ENCODE measurements at places on chromosomes 7 and 10.

- no peak for DNase-seq
Observed at GRCh38 chr7:107185716-107186115, 16.9 kb downstream of the HBP1 start.

- DNase-seq: no peak
Observed at GRCh38 chr7:142548978-142549377, 200.3 kb upstream of the PRSS1 start.

DNA sequence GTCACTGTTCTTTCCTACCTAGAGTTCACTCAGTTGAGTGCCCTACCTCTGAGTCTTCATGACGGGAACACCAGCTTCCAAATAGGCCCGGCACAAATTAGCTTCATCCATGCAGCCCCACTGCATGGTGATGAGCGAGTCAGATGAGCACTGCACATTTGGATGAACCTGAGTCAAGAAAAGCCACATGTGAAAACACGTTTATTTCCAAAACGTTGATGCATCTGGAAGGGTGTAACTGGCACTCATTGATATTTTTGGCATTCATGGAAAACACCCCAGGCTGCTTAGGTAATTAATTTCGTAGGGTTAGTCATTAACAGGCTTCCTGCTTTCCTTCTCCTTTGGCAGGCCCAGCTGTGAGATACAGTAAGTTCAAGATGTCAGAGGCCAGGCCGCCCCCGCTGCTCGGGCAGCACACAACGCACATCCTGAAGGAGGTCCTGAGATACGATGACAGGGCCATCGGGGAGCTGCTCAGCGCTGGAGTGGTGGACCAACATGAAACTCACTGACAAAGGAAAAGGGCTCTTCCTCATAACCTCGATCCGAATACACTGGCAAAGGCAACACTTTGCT is 725.2 kb downstream of the SUGCT start:
- DNase-seq: no peak

DNA sequence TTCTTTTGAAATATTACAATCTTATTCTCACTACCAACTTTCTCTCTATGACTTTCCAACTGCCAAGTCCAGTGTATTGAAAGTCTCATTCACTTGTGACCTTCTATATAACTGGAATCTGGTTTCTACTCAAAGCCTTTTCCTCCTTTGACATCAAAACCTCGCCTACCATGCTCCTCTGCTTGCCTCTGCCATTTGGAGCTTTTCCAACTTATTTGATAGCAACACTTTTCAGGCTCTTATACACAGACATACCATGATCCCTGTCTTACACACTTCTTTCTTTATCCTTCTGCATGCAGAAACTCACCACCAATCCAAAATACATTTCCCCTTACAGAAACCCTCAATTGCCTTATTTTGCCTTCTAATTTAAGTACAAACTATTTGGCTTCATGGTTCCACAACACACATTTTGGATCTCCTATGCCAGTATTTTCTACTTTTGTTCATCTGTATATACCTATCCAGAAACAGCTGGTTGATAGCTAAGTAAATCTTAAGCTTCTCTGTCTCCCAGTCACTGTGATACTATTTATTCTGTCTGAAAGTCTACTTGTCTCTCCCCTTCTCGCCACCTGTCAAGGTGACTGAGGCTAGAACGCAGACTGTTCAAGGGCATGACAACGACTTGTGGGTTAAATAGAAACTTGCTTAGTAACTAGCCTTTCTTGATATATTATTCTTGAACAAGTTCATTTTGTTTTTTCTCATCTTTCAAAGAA is 22.4 kb downstream of the GNG11 start:
- DNase-seq: no peak

- no peak for DNase-seq
Observed at GRCh38 chr10:92787557-92788152, 60.7 kb upstream of the EXOC6 start.

DNA sequence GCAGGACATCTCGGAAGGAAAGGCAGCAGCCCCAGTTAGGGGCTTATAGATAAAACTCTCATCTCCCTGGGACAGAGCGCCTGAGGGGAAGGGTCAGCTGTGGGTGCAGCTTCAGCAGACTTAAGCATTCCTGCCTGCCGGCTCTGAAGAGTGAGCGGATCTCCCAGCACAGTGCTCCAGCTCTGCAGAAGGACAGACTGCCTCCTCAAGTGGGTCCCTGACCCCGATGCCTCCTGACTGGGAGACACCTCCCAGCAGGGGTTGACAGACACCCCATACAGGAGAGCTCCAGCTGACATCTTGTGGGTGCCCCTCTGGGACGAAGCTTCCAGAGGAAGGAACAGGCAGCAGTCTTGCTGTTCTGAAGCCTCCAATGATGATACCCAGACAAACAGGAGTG is 117.1 kb upstream of the POT1 start:
- no peak for DNase-seq

- DNase-seq: no peak
Observed at GRCh38 chr7:25735674-25736242, 416.2 kb upstream of the NFE2L3 start.

DNA sequence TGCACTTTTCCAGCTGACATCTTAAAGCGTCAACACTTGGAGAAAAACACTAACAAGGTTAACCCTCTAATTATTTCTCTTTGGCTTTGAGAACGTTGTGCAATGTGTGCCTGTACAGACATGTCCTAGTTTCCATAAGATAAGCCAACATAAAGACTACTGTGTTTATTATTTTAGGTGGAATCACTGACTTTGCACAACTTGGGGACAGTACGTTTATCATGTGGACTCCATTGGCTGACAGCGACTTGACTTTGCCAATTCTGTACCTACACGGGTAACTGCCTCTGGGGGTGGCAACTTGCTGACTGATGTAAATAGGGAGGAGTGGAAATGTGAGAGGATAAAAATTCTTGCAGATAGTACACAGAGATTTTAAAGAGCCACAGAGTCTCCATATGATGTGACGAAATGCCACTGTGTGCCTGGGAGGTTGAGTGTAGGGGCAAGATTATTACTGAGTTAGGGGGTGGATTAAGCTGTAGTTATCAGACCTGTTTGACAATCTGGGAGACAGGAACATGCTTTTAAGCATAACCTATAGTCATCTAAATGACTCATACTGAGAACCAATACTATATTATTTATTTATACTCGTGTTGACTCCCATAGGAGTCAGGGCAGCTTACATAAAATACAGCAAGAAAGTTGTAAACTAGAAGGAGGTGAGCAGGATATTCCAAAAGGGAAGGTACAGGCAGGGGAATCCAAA is 21.0 kb downstream of the SLC13A4 start:
- no peak for DNase-seq

GRCh38 chr10:11143242-11143641 is 125.6 kb downstream of the CELF2 start:
- no peak for DNase-seq

GRCh38 chr10:124338276-124338925 is 80.3 kb downstream of the OAT start:
- no peak for DNase-seq

DNA sequence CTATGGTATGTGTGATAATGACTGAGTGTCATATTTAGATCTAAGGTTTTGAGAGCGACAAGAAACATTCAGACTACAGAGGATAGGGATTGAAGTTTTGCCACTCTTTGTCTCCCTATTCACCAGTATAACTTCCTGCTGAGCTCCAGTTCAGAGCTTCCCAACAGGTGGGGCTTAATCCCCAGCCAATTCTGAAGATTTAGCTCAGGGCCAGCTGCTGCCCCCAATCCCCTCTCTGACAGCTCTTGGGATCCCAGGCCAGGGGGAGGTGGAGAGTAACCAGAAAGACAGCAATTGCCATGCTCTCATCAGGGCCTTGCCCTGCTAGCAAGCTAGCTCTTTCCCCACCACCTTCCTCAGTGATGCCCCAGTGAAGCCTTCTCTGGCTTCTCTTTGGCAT is 57.8 kb downstream of the TRIL start:
- DNase-seq: no peak

DNA sequence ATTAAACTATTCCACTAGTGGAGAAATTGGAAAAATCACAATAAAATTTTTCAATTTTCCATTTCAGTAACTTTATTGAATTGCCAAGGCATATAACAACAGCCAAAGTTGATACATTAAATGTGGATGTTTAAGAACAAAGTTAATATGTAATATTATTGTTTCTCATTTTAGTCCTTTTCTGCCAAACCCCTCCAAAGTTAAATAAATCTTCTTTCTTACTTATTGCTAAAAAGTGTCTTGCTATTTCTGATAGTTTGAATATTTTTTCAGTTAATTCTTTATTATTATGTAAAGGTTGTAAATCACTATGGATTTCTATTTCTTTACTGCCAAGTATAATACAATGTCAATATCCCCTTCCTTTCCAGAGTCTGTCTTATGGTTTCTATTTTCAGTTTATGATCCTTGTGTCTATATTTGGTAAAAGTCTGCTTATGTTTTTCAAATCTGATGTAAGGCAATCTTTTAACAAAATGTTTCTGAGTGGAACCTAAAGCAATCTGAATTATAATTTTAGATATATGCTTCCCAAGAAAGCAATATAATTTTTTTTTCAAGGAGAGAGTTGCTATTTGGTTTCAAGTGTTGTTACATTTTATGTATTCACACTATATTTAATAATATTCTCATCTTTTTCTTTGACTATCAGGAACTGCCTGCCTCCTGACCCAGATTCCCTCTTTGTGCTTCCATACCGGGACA is 80.3 kb upstream of the RHOBTB1 start:
- DNase-seq: no peak

GRCh38 chr10:102185811-102186527 is 33.8 kb downstream of the NOLC1 start:
- no peak for DNase-seq

DNA sequence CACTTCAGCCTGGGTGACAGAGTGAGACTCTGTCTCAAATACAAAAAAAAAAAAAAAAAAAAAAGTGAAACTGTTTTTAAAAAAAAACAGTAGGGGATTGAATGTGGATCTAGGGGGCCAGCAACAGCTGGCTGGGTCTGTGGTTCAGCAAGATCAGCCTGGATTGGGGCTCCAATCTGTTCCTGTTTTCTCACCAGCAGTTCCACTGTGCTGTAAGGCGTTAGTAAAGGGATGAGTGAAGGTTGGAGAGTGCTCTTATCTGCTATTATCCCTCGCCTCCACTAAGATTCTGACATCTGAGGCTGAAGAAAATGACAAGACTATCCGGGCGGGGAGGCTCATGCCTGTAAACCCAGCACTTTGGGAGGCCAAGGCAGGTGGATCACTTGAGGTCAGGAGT is 41.6 kb upstream of the GTF2IRD1 start:
- DNase-seq: no peak

GRCh38 chr7:36601601-36602000 is 122.7 kb downstream of the AOAH start:
- DNase-seq: no peak

DNA sequence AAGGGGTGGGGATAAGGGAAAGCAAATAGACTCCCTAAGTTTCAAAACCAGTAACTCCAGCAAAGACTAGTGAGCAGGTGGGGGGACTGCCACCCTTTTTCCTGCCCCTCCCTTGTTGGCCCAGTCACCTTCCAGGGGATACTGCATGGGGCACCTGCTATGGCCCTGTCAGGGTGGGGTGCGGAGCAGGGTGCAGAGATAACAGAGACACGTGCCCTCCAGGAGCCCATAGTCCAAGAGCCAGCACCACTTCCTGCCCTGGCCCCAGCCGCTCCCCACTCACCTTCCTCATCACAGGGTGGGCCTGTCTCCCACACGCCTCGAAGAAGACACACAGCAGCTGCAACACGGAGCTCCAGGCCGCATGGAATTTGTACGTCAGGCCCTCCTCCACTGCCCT is 20.6 kb downstream of the RRP12 start:
- no peak for DNase-seq

- peak; percentile 29 for DNase-seq
Observed at GRCh38 chr7:112449353-112449752, 907 bp upstream of the IFRD1 start.

- no peak for DNase-seq
Observed at GRCh38 chr10:9743639-9744038, 1274.0 kb upstream of the CELF2 start.

DNA sequence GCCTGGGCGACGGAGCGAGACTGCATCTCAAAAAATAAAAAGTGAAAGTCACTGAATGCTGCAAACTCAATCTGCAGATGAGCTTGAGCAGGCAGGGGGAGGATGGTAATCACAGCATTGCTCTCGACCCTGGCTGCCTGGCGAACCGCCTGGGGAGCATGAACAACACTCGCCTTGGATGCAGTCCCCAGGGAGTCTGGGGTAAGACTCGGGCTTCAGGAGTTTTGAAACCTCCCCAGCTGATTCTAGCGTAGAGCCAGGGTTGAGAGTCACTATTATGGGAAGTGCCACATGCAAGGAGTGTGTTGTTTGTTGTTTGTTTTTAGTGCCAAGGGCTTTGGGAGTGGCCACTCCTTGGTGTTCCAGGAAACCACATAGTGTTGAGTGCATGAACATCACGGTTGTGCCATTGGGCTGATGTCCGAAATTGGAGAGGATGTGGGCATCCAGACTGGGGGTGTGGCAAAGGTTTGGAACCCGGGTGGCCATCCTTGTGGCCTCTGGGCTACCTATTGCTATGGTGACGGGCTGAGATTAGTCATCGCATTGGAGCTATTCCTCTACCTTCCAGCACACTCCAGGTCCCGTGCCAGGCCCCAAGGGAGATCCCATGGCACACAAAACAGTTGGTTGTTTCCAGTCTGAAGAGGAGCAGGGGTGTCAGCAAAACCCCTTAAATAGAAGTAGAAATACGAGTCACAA is 92.6 kb downstream of the RGS10 start:
- DNase-seq: no peak

DNA sequence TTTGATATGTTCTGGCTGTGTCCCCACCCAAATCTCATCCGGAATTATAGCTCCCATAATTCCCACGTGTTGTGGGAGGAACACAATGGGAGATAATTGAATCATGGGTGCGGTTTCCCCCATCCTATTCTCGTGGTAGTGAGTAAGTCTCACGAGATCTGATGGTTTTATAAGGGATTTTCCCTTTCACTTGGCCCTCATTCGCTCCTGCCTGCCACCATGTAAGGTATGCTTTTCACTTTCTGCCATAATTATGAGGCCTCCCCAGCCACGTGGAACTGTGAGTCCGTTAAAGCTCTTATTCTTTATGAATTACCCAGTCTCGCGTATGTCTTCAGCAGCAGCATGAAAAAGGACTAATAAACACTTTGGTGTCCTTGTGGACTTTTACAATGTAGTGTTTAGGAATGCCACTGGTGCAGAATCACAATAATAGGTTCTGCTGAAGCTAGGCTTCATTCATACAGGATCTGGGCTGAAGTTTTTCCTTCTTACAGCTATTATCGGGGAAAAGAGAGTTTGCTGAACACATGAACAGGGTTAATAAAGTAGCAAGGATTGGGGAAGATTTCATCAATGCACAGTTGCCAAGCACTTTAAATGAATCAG is 74.3 kb downstream of the CPED1 start:
- no peak for DNase-seq

- peak; percentile 9 for DNase-seq
Observed at GRCh38 chr7:77413128-77413527, 3.0 kb downstream of the GSAP start.

DNA sequence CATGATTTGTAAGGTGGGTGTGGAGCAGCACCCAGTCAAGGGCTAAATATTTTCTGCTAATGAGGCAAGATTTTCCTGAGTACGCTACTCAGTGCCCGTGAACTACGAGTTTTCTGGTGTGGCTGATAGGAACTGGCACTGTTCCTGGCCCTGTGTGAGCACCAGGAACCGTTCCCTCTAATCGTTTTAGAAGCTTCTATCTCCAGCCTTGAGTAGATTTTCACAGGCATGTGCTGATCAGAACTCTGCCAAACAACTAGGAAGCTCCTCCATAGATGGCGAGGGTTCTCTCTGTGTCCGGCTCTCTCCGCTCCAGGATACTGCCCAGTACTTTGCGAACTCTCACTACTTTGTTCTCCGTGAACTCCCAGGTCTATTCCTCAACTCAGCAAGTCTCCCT is 17.7 kb downstream of the TRIM4 start:
- no peak for DNase-seq
